ENCODE measurements at places on chromosomes 12 and 14.

GRCh38 chr12:42990387-42990786, 400.8 kb upstream of the PRICKLE1 start:
- no peak for DNase-seq

DNA sequence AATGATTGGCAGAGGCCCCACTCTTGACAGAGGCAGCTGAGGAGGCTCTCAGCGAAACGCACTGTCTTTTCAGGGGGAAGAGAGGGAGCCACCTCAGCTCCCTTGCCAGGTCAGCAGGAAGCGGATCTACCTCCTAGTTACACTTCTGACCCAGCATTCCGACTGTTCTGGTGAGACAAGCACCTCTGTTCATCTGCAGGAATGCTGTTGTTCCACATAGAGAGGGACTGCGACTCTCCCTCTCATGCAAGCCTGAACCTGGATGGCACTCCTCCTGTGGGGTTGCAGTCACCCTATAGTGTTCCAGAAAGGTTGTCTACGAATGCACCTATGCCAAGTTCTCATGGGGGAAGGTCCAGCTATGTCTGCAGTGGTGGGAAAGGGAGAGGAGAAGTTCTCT, 37.1 kb upstream of the AEBP2 start:
- no peak for DNase-seq

GRCh38 chr12:26818201-26818600, 14.8 kb downstream of the ITPR2 start:
- no peak for DNase-seq

- no peak for DNase-seq
Observed at GRCh38 chr14:33930439-33930838, 20.4 kb downstream of the EGLN3 start.

- no peak for DNase-seq
Observed at GRCh38 chr12:98908866-98909265, 263.8 kb downstream of the APAF1 start.

GRCh38 chr12:75477137-75477536, 3.4 kb upstream of the GLIPR1 start:
- DNase-seq = no peak

- DNase-seq = no peak
Observed at GRCh38 chr12:30000401-30000800, 216.7 kb upstream of the TMTC1 start.

DNA sequence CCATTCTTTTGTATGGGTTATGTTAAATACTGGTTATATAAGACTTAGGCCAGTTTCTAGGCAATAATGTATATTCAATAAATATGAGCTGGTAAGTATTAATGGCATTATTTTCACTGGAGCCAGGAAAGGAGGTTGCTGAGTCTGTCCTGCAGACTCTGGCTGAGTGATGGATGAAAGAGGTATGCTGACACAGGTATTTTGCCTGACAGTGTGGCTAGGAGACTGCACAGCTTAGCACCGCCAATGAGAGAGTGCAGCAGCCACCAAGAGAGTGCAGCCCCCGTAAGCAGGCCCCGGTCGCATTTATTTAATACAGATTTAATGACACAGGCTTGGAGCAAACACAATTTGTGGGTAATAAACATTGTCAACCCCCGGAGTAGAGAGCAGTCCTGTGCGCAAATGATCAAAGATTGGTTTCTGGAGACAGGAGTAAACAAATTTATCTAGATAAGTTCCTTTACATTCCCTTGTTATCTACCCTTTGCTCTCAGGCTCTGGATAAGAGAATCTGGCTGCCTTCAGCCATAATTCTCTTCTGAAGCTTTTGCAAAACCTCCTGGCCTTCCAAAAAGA, 37.4 kb downstream of the TMTC3 start:
- no peak for DNase-seq

- DNase-seq = no peak
Observed at GRCh38 chr12:58301730-58302122, 360.4 kb downstream of the ATP23 start.

DNA sequence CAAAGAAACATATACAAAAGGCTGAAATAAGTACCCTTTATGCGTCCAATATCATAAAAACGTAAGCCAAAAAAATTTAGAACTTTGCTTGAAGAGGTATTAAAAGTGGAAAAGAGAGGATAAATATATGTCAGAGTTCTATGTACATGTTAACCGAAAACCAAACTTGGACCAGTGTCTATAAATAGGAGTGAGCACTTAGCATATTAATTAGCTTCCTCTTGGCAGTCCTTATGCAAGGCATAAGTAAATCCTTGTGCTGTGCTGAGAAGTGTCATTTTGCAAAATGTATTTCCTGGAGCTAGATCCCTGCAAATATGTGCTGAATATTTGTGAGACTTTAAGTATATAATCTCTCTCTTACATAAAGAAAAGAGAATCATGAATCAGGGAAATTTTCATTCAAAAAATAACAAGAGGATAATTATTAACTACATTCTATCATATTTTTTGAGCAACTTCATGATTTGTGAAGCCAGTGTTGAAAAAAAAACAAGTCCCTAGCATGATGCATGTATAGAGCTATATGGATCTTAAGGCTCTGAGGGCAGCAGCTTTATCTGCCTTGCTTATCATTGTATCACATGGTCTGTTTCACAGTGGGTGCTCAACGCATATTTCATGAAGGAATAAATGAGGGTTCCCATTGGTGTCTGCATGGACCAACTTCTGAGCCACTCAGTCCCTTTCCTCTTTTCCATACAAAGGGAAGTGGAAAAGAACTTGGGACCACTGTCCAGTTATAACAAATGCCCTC, 326.1 kb downstream of the PDZRN4 start:
- no peak for DNase-seq

GRCh38 chr14:75499084-75499875, 23.0 kb upstream of the BATF start:
- no peak for DNase-seq

DNA sequence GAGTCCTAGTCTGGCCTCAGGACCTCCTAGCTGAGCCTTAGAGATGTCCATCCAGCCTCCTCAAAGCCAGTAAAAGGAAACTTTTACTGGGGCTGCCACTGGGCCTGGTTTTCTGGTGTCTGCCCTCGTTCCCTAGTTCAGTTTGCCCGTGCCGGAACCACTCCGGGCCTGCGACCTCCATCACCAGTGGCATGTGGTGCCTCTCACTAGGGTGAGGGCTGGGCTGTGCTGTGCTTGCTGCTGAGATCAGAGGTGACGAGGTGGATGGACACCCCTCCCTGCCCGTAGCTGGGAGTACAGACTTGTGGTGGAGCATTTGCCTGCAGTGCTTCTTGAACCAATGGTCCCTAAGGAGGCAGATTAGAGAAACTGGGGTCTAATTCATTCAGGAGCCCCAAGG, 75.7 kb downstream of the B4GALNT3 start:
- DNase-seq = no peak

GRCh38 chr12:45518291-45519235, 210.9 kb upstream of the ARID2 start:
- DNase-seq = no peak
